ENCODE measurements at places on chromosomes 5 and 9.

GRCh38 chr5:72177538-72177937, 70.3 kb downstream of the MAP1B start:
- DNase-seq, result no peak

DNA sequence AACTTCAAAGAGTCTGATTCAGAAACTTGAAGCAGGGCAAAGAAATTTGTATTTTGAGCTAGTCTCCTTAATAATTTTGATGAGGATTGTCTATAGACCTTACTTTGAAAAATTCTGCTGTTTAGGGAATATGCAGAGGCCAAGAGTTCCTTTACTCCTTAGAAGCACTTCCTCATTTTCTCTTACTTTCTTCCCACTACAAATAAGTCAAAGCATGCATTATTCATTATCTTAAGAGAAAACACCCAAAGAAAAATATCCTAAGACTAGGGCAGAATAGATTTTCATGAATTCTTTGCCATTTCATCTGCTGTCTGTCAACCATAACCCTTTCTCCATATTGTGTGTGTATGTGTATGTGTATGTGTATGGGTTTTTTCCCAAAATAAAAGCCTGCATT, 307.9 kb downstream of the KCTD16 start:
- DNase-seq, result no peak

GRCh38 chr5:131441184-131441583, 177.3 kb downstream of the CDC42SE2 start:
- no peak for DNase-seq

- no peak for DNase-seq
These were observed 67.3 kb downstream of the KLHL3 start for GRCh38 chr5:137668637-137669036.
